ENCODE measurements at places on chromosomes 3 and 15.

- DNase-seq = peak; percentile 47
Measured at GRCh38 chr3:66485291-66485968, 15.4 kb downstream of the LRIG1 start.

GRCh38 chr15:100803171-100803440, 76.5 kb upstream of the ALDH1A3 start:
- no peak for DNase-seq

- DNase-seq = no peak
Measured at GRCh38 chr15:88399021-88399685, 68.0 kb downstream of the MRPL46 start.

GRCh38 chr3:177284383-177284881, 87.2 kb upstream of the TBL1XR1 start:
- DNase-seq = no peak

GRCh38 chr3:39812537-39812936, 3.1 kb downstream of the MYRIP start:
- no peak for DNase-seq

GRCh38 chr15:87626860-87627259, 629.7 kb downstream of the NTRK3 start:
- no peak for DNase-seq

DNA sequence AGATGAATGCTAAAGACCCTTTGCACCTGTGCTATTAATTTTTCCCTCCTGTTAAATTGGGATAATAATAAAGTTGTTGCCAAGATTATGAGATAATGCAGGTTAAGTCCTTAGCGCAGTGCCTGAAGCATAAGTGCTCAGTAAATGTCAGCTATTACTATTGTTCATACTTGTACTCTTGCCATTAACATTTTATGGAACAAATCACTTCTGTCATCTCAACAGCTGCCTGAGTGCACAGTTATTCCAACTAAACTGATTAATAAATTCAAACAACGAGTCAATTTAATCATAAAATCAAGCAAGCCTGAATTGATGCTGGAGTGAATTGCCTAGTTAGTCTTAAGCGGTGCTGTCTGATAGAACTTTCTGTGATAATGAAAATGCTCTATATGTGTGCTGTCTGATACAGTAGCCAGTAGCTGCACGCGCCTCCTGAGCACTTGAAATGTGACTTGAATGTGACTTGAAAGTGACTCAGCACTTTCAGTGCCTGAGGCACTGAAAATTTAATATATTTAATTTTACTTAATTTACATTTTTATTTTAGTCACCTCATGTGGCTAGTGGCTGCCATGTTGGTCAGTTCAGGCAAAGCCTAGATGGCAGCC, 198.7 kb upstream of the PFN2 start:
- no peak for DNase-seq

GRCh38 chr3:196111939-196112386, 30.1 kb upstream of the TFRC start:
- DNase-seq = no peak

- DNase-seq = peak; percentile 84
Measured at GRCh38 chr15:39556461-39556860, 24.4 kb upstream of the THBS1 start.

GRCh38 chr3:136247855-136248590, 2.1 kb upstream of the PCCB start:
- DNase-seq = no peak

- DNase-seq = no peak
Measured at GRCh38 chr15:70086636-70087035, 11.1 kb downstream of the TLE3 start.

DNA sequence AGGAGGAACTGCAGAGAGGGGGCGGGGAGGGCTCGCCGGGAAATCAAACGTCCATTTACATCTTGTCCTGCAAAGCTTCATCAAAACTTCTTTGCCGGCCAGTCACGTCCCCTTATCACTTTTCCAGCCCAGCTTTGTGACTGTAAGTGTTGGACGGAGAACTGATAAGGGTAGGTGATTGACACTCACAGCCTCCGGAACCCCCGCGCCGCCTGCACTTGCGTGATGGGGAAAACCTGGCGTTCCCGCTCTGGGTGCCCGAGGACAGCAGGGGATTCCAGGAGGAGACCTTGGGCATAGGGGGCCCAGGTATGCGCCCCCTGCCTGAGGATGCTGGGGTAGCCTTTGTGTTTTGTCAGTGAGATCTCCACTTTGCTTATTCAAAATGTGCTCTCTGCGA, 72.8 kb upstream of the ANKRD34C start:
- DNase-seq = no peak

- DNase-seq = no peak
Measured at GRCh38 chr3:117322866-117323265, 613.3 kb downstream of the TUSC7 start.

- DNase-seq = no peak
Measured at GRCh38 chr15:85397151-85397550, 16.7 kb downstream of the AKAP13 start.

DNA sequence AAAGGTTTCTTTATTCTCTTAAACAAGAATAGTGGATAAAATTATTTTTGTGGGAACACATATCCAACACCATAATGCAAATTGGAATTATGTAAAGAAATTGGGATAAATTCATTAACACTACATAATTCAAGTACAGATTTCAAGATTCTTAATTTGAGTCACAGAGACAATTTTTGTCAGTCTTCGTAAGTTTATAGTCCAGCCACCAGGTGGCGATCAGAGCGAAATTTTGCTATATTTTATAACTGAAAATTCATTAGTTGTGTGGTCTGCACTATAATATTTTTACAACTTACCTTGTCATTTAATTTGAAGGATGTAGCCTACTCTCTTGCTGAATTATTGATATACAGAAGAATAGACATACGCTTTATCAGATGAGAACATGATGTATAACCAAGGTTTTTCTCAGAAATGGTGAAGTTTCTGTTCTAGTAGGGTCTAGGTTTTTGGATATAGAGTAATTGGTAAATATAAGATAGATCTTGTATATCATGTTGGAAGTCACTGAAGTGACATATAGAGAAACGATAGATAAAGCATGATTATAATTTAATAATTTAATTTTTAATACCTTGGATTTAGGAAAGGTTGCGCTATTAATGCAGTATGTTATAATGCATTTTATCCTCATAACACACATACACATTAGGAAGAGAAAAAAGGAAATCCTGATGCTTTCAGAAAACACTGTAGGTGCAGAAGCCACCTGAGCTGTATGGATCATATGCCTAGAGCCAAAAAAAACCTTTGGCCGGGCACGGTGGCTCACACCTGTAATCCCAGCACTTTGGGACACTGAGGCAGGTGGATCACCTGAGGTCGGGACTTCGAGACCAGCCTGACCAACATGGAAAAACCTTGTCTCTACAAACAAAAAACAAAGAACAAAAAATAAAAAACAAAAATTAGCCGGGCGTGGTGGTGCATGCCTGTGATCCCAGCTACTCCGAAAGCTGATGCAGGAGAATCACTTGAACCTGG, 31.7 kb downstream of the PLSCR4 start:
- DNase-seq = peak; percentile 38
